ENCODE measurements at places on chromosomes 1 and 21. TPM values are rescaled to one million over a fixed set of nuclear protein-coding genes. Genes with fewer than 3 reads are reported as not detected.

HSD3B2 gene
- not detected for total RNA-seq

SYDE2 gene
- 8.6 TPM for total RNA-seq

SIM2 gene
- 5.2 TPM for total RNA-seq

FCRL4 gene
- not detected for total RNA-seq

SH2D1B gene
- total RNA-seq = not detected

FCRL2 gene
- total RNA-seq = not detected

CFHR3 gene
- total RNA-seq = 0.11 TPM

C1orf210 gene
- total RNA-seq = not detected

MAP1LC3C gene
- total RNA-seq = 1.6 TPM

ASTN1 gene
- total RNA-seq = not detected

GBP2 gene
- 60.1 TPM for total RNA-seq

TRABD2B gene
- total RNA-seq = 0.22 TPM

FAM131C gene
- total RNA-seq = 0.26 TPM

TAS1R1 gene
- 0.43 TPM for total RNA-seq

RHD gene
- total RNA-seq = not detected

SLC2A5 gene
- 0.22 TPM for total RNA-seq

PIP5K1A gene
- total RNA-seq = 88.6 TPM

LGR6 gene
- under 0.01 TPM for total RNA-seq
